ENCODE measurements at places on chromosomes 16 and 17. TPM values are rescaled to one million over a fixed set of nuclear protein-coding genes. Genes with fewer than 3 reads are reported as not detected.

- no peak for DNase-seq
Observed at GRCh38 chr16:58842156-58842555, 108.0 kb upstream of the GOT2 start.

The SMIM36 gene
- total RNA-seq, result not detected

The MARVELD3 gene
- total RNA-seq, result not detected

DNA sequence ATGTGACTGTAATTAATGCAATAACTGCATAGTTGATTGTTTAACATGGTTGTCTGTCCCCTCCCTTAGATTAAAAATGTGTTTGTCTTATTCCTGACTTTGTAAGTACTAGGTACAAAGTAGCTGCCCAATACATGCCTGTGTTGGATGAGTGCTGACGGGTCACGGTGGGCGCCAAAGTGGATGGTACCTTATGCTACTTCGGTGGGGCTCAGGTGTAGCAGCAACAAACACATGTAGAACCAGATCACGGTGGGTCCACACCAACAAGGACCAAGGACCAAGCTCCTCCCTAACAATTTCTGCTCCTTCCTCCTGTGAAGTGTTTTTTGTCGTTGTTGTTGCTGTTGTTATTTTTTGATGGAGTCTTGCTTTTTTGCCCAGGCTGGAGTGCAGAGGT, 46.4 kb upstream of the ZFHX3 start:
- no peak for DNase-seq

The EVPLL gene
- total RNA-seq, result not detected

The C16orf74 gene
- 3.9 TPM for total RNA-seq

DNA sequence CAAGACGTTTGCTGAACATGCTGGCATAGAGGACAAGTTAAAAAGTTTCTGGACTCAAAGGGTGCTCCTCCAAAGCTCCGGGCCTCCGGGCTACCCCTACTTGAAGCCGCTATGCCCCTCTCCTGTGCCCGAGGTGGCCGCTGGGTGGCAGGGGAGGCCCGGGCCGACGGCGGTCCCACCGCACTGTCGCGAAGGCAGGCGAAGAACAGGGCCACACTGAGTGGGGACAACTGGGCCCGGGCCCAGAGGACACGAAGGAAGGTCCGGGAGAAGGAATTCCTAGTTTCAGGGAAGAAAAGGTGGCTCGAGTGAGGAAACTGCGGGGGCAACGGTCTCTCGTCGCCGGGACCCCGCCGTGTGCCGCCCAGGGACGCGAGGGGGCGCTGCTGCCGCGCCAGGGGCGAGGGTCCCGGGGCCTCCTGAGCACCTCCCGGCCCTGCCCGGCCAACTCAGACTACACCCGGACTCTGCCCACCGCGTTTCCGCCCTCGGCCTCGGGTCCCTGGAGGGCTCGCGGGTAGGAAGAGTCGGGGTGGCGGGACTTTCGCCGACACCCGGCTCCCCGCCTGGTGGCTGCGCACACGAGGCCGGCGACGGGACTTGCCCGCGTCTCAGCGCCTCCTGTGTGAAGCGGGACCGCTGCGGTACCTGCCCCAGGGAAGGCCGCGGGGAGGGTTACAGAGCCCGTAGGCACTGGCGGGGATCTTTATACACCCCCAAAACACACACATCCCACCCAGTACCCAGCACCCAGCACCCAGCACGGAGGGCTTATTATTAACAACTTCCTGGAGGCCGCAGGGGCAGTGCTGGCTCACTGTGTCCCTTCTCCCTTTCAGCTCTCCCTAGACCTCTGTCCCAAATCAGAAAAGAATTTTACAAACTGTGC, 772 bp upstream of the CHCT1 start:
- peak; percentile 85 for DNase-seq

DNA sequence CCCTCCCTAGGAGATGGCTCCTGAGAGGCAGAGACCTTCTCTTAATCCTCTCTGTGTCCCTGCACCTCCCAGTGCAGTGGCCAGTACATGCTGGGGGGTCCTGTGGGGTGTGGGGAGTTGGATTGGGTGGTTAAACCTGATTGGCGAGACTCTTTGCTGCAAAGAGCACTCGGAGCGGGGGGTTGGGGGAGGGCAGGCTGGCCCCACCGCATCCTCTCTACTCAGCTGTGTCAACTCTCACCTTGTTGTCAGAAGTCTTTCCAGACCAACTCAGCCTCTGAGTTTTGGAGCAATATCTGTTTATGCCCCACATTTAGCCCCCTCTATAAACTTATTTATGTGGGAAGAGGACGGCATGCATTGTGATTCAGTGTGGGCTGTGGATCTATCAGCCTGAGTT, 40.0 kb downstream of the SMARCE1 start:
- DNase-seq, result peak; percentile 68

GRCh38 chr17:32112416-32112815, 29.9 kb upstream of the RHOT1 start:
- DNase-seq, result no peak

DNA sequence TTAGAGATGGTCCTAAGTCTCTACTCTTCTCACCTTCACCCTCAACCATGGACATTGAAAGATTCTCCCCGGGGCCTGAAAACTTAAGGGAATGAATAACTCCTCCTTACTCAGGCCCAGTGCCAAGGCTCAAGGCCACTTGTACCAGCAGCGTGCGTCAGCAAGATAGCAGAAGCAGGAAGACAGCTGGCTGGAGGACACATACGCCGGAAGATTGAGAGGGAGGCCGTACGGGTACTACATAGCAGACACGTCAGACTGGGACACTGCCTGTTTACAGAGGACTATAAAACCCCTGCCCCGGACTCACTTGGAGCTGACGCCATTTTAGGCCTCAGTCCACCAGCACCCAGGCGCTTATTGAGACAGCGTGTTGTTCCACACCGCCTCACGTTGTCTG, 75.8 kb upstream of the MED13 start:
- no peak for DNase-seq

GRCh38 chr16:48611329-48612137, 1.6 kb upstream of the N4BP1 start:
- DNase-seq, result peak; percentile 76

The C16orf46 gene
- total RNA-seq, result 0.65 TPM

Measured in activated naive CD8-positive, alpha-beta T cell treated with anti-CD3 and anti-CD28 coated beads, Interleukin-2, amount 10 ng/mL, durations not matched to agents 7 days and 5 days (primary cell).